Stimulated activated CD8-positive, alpha-beta memory T cell treated with anti-CD3 and anti-CD28 coated beads, Interleukin-7, amount 100 ng/mL, for 1 hour (primary cell): ENCODE measurements at places on chromosomes 13 and 19.

- peak; percentile 56 for DNase-seq
Measured at GRCh38 chr19:13099073-13099999, 3.3 kb downstream of the LYL1 start.

DNA sequence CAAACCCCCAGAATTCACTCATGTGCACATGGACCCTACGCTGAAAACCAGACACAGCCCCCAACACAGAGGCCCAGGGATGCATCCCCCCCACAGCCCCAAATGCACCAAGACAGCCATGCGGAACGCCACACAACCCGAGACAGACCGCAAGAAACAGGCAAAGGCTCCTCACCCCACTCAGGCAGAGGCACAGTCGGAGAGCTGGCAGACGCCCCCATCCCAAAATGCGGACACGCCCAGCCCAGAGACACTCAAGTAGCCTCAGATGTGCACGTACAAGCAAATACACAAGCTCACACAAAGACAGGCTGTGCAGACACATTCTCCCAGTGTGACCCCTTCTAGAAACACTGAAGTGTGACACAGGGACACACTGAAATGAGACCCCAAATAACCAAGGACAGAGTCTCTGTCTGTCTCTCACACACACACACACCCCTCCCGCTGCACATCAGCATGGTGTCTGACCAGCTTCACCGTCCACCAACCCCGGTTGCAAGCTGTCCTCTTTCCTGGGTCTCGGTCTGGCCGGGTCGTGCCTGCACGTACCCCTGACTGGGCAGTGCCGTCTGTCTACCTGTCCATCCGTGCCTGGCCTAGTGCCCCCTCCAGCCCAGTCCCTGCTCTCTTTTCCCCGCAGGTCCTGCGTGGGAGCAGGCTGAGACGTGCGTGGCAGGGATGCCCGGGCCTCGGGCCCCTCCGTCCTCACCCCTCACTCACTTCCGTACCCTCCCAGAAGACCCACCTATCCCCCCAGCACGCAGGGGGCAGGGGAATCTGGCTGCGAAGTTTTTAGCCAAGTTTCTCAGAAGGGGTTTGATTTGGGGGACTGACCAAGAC, 16.1 kb downstream of the ERFL start:
- DNase-seq, result no peak

GRCh38 chr19:10271543-10272086, 695 bp downstream of the ICAM1 start:
- no peak for DNase-seq

DNA sequence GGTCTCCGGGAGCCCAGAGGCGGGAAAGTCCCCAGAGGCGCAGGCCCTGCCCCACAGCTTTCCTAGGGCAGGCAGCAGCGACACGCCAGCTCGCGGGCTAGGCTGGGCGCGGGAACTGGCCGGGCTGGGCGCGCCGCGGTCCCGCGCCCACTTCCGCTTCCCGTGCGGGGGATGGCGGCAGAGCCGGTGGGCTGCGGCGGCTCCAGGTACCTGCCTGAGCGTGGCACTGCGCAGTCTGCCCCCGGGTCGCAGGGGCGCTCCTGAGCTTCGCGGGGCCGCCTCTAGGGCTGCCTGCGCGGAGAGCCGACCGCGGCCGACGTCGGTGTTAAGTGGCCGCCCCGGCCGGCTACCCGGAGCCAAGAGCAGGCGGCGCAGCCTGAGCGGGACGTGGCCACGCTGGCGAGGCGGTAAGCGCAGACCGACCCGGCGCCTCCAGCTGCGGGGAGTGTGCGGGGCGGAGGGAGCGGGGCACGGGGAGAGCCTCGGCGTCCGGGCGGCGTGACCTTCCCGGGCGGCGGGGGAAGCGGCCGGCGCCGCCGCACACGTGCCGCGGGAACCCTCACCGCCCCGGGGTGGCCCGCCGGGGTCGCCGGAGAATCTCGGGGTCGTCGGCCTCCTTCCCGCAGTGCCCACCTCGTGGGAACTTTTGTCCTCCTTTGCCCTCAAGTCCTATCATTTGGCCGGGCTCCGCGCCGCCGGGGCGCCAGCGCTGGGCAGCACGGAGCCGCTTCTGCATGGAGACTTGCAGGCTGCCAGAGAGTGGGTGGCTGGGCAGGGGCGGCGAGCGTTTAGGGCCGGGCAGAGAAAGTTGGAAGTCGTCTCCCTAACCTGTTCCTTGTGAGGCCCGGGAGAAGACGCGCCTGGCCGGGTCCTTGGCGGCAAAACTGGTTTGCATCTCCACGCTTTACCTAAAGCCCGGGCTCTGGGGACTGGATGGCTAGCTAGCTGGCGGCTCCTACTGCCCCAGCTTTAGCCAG, 31.4 kb upstream of the MPHOSPH8 start:
- DNase-seq, result no peak

GRCh38 chr19:35055715-35056179, 14.2 kb downstream of the HPN start:
- no peak for DNase-seq

DNA sequence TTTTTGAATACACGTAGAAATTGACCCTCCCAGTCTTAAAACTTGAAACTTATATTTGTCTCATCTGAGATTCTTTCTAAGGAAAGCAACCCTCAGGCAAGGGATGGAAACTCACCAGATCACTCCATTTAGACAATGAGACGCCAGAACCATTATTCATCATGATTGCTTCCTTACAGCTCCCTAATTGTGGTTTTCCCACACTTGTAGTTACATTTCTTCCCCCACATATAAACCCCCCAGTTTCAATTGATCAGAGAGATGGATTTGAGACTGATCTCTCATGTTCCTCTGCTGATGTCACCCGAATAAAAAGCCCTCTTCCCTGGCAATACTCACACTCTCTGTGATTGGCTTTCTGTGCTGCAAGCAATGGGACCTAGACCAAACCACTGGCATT, 197.9 kb upstream of the STARD13 start:
- DNase-seq, result no peak
